NCI-H1694 (cell line): ENCODE measurements at places on chromosomes 13 and 19.

DNA sequence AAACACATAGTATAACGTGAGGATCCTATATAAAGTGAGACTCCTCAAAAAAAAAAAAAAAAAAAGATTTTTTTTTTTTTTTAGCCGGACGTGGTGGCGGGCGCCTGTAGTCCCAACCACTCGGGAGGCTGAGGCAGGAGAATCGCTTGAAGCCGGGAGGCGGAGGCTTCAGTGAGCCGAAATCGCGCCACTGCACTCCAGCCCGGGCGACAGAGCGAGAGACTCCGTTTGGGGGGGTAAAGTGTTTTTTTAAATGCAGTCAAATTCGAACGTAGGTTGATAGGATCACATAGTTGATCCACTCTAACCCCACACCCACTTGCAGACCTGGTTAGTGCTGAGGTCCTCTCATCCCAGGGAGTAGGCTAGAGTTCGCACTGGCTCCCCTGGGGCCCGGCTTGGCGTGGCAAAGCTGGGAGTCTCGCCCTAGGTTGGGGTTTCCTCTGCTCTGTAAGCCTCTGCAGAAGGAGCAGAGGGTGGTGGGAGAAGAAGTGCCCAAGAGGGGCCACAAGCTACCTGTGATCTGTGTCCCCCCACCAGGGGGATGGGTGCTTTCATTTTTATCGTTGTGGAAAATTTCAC is 6.5 kb downstream of the RNF225 start:
- no peak for DNase-seq

DNA sequence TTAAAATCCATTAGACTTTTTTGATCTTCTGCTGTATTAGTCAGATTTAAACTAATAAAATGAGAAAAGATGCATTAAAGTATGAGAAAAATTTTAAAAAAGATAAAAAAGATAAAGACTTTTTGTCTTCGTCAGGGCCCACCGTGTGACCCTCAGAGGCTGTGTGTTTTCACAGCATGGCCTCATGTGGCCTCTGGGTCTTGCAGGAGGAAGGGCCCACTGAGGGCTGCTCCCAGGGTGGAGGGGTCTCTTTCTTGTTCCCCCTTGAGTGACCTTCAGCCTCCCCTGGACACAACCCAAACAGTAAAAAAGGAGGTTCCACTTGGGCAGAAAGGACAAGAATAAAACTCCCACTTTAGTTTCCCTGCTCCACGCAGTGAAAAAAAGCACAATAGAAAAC is 57.1 kb upstream of the RANBP3 start:
- no peak for DNase-seq

GRCh38 chr13:40247845-40248244 is 418.6 kb downstream of the FOXO1 start:
- DNase-seq = no peak

DNA sequence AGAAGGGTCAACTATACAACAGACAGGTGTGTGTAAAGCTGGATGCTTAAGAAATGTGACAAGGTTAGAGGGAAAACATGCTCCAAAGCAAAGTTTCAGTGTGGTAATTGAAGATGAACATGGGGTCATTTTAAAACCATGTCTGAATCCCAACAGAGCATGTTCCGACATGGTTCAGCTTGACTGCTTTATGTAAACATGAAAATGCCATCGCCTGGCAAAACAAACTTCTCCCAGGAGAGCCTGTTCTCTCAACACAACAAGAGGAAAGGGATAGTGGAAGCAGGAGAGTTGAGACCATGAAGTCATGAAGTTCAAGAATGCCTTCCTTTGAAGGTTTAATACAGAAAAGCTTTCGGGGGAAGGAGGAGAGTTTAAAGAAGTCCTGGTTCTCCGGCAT is 85.8 kb downstream of the EPSTI1 start:
- DNase-seq = no peak

- no peak for DNase-seq
Measured at GRCh38 chr19:55451163-55451964, 8.3 kb upstream of the SHISA7 start.

DNA sequence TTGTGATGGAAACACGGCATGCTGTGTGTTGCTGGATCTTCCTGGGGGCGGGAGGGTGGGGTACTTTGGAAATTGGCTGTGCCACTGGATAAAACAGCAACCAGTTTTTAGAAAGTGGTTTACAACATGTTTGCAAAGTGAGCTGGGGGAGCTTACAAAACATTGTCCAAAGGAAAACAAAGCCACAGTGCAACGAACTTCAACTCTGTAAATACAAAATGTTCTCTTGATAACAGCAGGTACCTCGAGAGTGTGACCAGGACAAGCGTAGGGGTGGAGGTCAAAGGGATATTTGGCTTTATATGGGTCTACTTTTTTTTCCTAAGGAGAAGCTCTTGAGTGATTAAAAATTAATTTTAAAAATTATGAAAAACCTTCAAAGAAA is 2.5 kb downstream of the IGSF23 start:
- DNase-seq = no peak

DNA sequence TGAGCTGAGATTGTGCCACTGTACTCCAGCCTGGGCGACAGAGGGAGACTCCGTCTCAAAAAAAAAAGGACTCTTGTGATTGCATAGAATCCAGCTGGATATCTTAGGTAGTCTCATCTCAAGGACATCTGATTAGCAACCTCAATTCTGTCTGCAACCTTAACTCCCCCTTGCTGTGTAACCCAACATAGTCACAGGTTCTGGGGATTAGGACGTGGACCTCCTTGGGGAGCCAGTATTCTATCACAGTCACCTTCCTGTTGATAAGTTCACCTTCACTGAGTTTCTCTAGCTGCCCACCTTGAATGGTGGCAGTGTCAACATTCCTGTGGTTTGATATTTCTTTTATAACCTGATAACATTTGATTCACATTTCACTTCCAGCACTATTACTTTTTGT is 27.2 kb downstream of the GPR18 start:
- DNase-seq = no peak

GRCh38 chr13:101552786-101553185 is 100.3 kb downstream of the ITGBL1 start:
- no peak for DNase-seq

DNA sequence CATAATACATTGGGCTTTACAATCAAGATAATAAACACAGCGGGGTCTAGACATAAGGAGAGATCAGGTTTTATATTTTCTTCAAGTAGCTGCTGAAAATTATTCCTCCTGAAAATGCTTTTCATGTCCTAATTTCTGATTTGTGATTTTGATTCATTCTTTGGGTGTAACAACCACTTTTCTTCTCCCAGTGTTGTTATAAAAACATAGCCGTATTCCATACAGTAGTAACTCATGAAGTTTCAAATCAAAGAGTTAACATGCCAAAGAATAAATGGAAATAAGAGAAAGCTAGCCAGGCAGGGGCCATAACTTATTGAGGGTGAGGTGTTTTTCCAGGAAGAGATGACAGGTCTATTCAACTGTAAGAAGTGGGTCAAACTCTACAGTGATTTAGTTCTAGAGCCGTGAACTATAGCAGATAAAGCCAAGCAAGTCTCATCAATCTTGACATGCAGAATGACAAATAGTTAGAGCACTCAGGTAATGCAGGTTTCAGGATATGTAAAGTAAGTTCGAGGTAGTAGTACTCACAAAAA is 934.4 kb upstream of the SLITRK1 start:
- no peak for DNase-seq

- no peak for DNase-seq
Measured at GRCh38 chr13:94487043-94487442, 7.6 kb upstream of the DCT start.

- no peak for DNase-seq
Measured at GRCh38 chr13:50378509-50379044, 363.3 kb downstream of the KCNRG start.

GRCh38 chr13:49146950-49147355 is 73.2 kb upstream of the MLNR start:
- no peak for DNase-seq

DNA sequence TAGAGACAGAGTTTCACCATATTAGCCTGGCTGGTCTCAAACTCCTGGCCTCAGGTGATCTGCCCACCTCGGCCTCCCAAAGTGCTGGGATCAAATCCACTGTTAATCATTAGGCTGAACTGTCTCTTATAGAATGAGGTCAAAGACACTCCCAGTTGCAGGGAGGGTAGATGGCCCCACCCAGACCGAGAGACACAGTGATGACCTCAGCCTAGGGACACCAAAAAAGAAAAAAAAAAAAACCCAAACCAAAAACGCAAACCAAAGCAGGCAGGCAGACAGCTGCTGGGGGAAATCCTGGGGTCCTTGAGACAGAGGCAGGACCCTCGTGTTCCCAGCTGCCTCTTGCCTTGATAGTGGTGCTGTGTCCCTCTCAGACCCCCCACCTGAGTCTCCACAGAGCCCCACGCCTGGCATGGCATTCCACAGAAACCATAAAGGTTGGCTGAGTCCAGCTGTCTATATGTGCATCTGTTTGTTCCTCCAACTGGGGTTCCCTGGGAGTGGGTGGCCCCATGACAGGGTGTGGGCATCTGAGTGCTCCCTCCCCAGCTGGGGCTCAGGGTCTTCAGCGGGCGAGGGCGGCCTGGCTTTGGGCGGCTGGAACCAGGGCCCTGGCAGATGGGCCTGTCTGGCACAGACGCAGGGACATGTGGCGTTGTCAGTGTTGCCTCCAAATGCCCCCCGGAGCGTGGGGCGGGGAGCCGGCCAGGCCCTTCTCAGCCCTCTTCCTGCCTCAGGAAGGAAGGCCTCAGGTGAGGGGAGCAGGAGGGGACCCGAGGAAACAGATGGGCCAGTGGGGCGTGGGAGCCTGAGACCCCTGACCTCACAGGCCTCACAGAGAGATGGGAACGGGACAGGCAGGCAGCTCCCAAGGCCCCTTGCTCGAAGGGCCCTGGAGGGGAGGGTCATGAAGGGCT is 5.2 kb downstream of the DAND5 start:
- DNase-seq = peak; percentile 69

DNA sequence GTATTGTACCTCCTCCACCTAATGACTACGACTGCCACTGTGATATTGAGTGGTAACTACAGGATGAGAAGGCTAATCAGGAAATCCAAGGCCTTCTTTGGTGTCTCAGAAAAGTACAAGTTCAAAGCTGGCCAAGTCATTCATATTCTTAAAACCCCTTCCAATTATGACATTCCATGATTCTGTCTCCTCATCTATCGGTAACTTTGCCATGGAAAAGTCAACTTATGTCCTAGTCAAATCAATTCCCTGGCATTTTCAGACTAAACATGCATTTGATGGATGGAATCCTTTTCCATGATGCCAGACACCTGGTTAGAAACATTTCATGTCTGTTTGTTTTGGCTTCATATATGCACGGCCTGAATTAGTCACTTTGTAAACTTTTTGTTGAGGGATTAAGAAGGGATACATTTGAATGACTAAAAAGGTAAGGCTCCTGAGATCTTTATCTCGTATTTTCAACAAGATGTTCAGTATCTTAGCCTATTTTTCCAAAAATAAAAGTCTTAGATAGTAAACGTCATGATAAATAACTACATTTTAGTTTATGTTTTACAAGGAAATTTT is 186.5 kb downstream of the NHLRC3 start:
- no peak for DNase-seq

GRCh38 chr19:41932720-41933332 is 4.6 kb upstream of the ERFL start:
- peak; percentile 39 for DNase-seq
